Fibroblast of skin of scalp (primary cell): ENCODE measurements at places on chromosomes 5 and 9.

DNA sequence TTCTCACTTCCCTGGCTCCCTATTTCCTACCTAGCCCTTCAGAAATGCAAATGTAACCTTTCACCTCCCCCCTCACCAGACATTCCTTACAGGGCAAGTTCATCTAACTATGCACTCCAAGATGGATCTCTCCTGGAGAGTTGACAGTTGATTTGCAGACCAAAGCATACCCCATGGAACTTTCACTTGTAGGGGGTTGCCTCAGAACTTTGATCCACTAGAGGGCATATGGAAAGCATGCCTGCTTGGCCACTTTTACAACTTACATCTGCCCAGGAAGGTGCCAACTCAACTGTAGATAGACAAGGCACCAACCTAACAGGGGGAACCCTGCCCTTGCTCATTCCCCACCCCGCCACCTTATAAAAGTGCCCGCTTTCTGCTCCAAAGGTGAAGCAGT is 187.8 kb downstream of the NXNL2 start:
- peak; percentile 35 for DNase-seq

- no peak for DNase-seq
These were observed 62.6 kb downstream of the PPARGC1B start for GRCh38 chr5:149792540-149793255.

GRCh38 chr9:89555451-89556375 is 49.1 kb upstream of the GADD45G start:
- no peak for DNase-seq

- DNase-seq: peak; percentile 12
These were observed 13.2 kb downstream of the TUT7 start for GRCh38 chr9:86341007-86341491.

DNA sequence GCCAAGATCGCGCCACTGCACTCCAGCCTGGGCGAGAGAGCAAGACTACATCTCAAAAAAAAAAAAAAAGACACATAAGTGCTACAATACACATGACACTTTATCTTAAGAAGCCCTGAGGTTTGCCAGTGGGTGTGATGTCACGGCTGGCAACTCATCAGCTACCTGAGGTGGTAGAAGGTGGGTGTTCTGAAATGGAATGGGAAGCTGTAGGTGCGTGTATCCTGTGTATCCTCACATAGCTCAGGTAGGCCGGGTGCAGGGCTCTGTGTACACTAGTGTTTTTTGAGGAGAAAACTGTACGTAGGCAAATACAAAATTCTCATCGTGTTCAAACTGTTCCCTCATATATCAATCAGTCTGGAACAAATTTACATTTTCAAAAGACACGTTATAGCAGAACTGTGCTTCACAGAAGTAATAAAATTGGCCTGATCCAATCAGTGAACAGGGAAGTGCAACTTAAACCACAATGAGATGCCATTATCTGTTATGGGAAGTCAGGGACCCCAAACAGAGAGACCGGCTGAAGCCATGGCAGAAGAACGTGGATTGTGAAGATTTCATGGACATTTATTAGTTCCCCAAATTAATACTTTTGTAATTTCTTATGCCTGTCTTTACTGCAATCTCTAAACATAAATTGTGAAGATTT is 10.4 kb downstream of the BICD2 start:
- no peak for DNase-seq

DNA sequence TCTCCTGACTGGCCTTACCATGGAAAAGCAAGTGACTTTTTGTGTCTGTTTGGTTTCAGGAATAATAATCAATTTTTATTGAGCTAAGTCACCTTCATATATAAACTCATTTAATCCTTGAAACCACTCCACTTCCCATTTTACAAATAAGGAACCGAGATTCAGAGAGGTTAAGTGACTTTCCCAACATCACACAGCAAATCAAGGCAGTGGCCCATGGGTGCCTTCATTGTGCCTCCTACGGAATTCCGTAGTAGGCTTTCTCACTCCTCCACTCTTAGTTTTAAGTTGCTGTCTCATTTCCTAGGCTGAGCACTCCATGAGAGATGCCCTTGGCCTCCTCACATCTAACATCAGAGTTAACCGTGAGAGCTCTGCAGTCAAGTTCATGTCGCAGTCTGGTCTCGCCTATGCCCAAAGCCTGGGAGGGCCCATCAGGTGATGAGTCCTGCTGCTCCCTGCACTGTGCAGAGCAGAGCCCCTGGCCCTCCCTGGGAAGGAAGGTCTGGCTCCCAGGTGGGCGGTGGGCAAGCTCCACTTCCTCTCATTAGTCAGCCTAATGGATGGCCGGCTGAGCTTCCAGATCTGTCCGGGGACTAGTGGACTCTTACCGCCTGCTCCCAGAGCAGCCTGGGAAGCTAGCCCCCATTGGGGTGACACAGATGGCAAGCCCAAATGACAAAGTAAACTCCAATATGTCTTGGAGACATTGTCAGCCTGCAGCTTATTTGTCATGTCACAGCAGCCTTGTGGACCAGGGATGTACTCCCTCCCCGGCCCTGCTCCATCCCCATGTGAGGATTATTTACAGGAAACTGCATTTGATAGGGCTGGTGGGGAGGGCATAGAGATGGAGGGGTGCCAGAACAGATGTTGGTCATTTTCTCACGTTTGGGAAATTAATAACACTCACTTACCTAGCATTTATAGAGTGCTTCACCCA is 123.4 kb downstream of the MVB12B start:
- no peak for DNase-seq

DNA sequence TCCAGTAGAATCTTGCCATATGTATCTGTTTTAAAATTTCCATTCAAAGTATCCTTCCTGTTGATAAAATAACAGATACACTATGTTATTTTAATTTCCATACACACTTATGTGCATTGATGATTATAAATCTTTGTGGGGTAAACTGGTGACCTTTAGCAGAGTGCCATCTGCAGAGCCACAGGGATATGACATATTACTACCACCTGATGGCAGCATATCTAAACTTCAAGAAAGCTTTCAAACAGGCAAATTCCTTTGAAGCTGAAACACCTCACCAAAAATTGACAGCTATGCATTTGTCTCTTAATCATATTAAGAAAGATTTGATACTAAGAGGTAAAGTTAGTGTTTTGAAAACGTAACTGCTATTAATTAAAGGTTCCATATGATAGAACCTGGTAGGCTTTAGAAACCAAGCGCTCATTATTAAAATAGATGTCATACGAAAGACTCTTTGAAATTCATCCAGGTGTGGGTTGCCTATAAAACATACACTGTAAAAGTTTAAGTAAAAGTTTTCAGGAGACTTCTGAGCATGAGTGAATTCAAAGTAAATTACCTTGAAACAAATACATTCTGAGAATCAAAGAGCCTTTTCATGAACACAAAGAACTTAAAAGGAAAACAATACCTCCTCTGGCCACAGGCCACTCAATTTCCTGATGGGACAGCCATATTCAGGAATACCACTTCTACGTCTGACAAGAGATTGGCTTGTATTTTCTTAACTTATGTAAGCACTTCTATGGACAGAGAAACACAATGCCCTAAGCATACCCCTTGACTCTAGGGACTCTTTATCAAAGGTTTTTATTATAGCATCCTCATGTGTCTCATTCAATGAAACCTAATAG is 93.3 kb downstream of the KIAA0825 start:
- peak; percentile 36 for DNase-seq

DNA sequence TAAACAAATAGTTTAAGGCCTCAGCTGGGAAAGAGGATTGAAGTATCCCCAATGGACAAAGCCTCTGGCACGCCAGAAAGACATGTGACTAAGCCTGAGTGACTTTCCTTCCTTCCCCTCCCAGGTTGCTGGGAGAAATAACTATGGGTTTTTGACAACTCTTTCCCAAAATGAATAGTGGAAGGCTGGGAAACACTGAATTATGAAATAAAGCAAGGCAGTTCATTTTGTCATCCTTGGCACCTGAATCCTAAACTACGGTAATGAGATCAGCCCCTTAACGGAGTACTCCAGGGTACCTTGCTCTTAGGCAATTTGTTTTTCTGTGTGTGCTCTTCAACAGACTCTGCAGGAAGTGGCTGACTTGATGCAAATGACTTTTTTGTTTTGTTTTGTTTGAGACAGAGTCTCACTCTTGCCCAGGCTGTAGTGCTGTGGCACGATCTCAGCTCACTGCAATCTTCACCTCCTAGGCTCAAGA is 75.2 kb downstream of the LMNB1 start:
- peak; percentile 33 for DNase-seq

DNA sequence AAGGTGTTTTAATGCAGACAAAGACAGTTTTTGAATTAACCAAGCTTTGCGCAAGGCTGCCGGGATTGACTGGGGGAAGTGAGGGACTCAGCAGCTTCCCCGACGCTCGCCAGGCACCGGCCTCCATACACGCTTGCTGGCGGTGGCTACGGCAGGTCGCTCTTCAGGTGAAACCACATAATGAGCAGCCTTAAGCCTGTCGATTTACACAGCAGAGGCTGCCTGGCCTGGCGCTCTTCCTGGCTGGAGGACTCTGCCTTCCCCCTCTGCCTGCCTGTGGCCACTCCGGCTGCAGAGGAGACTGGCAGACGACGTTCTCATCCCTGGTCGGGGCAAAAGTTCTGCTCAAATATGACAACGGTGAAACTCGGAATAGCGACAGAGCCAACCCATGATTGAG is 9.0 kb upstream of the NOTCH1 start:
- no peak for DNase-seq

- DNase-seq: no peak
These were observed 8.7 kb downstream of the GARIN3 start for GRCh38 chr5:157157293-157157891.

GRCh38 chr9:97851446-97851883 is 1.6 kb upstream of the FOXE1 start:
- no peak for DNase-seq
